ENCODE measurements at places on chromosomes 7 and 10.

- no peak for DNase-seq
Measured at GRCh38 chr7:69781412-69781846, 183.2 kb downstream of the AUTS2 start.

DNA sequence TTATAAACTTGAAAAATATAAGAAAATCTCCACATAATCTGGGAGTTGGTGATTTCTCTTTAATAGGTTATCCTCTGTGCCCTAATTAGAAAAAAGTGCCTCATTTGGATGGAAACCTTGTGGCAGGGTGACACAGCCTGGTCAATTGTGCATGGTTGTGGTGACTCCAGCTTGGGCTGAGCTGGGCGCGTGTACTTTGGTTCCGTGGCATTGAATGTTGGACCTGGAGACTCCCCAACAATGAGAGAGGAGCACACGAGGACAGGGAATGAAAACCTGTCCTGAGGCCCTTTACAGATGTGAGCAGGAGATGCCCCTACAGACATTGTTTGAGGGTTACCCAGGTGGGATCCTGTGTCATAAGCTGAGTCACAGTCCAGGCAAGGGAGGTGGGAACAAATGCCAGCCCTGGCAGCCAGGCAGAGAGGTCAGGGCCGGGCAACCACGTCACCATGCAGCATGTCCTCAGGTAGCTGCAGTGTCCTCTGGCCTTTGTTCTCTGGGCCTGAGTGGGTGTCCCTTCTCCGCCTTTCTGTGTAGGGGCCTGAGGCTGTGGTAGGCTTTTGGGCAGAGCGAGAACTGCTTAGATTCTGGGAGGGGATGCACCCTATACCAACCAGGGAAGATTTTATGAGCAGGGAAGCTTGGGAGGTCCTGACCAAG is 147.4 kb upstream of the TBX20 start:
- DNase-seq, result no peak

- DNase-seq, result no peak
Measured at GRCh38 chr7:144452064-144452463, 48.6 kb upstream of the NOBOX start.

GRCh38 chr10:103559776-103560175 is 66.3 kb downstream of the NEURL1 start:
- no peak for DNase-seq

GRCh38 chr10:116729243-116729642 is 13.1 kb downstream of the HSPA12A start:
- no peak for DNase-seq

GRCh38 chr10:126063353-126063791 is 167.0 kb downstream of the FANK1 start:
- DNase-seq, result no peak

- no peak for DNase-seq
Measured at GRCh38 chr10:117936141-117936540, 110.6 kb downstream of the RAB11FIP2 start.

GRCh38 chr7:139909379-139910050 is 80.5 kb downstream of the TBXAS1 start:
- DNase-seq, result no peak

DNA sequence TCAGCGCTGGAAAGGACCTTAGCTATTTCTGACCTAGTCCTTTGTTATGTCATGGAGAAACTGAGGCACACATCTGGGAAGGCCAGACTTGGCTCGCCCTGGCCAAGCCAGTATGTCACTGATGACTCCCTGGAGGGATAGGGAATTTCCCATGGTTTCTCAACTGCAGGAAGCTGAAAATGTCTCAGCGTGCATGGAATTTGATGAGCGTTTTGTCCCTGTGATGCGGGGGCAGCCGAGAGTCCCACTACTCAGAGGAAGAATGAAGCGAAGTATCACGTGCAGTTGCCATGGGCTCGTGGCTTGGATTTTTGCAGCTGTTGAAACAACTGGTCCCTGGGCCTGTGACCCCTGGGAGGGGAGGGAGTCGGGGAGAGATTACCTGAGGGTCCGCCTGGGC is 44.8 kb downstream of the CLIP2 start:
- no peak for DNase-seq

DNA sequence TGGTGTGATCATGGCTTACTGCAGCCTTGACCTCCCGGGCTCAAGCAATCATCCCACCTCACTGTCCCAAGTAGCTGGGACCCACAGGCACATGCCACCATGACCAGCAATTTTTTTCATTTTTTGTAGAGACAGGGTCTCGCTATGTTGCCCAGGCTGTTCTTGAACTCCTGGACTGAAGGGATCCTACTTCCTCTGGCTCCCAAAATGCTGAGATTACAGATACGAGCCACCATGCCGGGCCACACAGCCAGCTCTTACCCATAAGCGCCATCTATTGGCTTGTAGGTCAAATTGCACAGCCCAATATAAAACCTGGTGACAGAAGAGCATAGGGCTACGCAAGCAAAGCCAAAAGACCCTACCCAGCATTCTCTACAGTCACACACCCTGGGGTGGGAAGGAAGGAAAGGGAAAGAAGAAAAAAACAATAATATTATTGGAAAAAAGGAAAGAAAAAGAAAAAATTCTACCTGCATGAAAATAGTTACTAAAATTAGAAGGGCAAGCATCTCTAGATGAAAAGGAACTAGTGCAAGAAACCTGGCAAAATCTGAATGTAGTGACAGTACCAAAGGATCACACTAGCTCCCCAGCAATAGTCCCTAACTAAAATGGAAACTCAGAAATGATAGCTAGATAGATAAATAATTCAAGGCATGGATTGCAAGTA is 29.4 kb upstream of the AMPH start:
- DNase-seq, result peak; percentile 64

DNA sequence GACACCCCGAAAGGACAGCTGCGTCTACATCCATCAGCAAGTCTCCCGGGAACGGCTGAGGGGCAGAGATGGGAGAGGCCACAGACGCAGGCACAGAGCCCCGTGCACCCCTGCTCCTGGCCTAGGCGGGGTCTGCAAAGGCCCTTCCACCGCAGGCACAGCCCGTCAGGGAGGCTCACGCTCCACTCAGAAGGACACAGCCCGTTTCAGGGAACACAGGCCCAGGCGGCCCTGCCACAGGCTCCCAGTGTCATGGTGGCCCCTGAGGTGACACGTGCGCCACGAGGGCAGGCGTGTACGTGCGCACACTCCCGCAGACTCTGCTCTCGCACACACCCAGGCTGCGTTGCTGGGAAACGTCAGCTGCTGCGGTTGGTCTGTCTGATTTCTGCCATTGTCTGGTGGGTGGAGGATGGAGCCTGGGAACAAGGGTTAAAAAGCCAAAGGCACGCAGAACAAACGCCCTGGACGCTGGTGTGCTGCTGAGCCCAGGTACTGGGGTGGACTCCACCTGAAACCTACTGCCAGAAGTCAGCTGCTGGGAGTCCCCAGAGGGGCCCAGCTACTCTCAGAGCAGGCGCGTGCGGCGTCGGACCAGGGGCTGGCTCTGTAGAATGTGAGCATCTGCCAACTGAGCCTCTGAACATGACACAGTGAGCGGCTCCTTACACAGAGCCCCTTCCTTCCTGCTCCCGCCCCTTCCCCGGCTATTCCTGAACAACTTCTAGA is 13.1 kb downstream of the GPER1 start:
- no peak for DNase-seq

- no peak for DNase-seq
Measured at GRCh38 chr7:69908454-69908853, 310.2 kb downstream of the AUTS2 start.

GRCh38 chr10:61024151-61024855 is 80.3 kb upstream of the RHOBTB1 start:
- no peak for DNase-seq

DNA sequence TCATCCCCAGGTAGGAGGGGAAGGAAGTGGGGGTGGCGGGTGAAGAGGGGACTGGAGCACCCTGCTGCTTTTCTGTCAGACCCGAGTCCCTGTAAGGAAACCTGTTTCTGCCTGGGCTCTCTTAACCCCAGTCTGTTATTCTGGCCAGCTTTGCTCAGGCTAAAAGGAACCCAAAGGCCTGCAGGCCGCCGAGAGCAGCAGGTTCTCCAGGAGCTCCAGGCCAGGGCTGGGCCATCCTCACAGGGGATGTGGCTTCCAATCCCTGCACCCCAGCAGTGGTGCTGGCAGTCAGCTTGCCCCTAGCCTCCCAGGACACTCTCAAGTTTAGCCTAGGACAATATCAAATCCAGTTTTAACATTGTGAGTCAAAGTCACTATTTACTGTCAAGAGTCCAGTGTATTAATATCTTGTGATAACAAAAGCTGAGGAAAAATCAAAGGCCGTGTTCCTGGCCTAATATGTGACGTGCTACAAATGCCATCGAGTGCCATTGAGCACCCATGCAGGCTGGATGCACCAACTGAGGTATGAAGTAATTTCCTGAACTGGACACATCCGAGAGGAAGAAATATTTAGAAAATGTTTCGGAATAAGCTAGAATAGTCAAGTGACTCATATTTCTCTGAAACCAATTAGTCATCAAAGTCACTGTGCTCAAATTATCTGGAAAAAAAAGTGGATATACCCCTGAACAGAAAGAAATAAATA is 7.0 kb downstream of the PKD1L1 start:
- no peak for DNase-seq

DNA sequence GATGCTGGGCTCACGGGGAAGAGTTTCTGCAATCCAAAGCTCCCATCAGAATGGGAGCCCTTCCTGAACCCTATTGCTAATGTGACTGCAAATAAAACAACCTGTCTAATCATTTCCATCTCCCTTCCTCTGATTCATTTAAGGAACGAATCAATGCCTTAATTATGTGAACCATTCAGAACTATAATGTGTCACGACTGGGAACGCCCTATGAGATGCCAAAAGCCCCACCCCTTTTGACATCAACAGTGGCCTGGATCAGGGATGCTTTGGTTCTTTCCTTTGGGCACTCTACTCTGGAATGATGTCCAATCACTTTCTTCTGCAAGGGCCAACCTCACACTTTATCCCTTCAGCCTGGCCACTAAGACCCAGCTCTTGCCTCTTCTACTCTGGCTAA is 195.4 kb upstream of the AOAH start:
- DNase-seq, result no peak

- DNase-seq, result no peak
Measured at GRCh38 chr10:80462299-80462980, 8.3 kb downstream of the TSPAN14 start.

- no peak for DNase-seq
Measured at GRCh38 chr10:128739930-128740329, 613.7 kb upstream of the MKI67 start.

DNA sequence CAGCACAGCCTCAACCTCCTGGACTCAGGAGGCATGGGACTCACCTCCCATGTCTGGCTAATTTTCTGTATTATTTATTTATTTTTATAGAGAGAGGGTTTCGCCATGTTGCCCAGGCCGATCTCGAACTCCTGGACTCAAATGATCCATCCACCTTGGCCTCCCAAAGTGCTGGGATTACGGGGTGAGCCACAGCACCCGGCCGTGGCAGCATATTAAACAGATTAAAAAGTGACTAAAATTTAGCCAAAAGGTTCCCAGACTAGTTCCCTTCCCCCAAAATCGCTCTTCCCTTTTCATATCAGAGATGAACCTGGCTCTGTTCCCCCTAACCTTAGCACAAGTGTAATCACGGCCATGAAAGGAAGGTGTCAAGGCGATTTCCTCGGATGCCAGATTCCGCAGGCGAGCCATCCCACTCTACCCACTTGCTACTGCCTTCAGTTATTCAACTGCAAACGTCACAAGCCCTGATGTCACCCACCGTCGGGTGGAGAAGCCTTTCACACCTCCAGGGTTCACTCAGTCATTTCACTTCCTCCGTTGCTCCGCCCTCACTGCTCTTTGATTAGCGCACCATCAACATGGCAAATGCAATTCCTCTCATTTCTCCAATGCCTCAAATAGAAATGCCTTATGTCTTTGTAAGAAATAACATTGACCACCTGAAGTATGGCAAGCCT is 104.7 kb upstream of the RHEB start:
- no peak for DNase-seq

DNA sequence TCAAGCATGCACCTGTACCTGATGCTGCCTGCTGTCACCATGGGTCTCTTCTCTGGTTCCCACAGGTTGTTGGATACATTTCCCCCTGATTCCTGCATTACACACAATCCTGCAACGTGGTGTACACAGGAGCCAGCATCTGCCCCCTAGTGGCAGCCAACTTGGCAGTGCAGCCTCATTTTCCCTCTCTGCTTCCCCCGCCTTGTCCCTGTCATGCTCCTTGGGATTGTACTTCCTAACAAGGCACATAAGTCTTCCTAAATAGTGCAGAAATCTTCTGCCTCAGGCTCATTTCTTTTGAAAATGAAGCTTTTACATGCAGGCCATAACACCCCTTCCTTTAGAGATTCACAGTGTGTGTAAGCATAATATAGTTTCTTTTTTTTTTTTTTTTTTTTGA is 387.5 kb downstream of the CCSER2 start:
- DNase-seq, result peak; percentile 45

DNA sequence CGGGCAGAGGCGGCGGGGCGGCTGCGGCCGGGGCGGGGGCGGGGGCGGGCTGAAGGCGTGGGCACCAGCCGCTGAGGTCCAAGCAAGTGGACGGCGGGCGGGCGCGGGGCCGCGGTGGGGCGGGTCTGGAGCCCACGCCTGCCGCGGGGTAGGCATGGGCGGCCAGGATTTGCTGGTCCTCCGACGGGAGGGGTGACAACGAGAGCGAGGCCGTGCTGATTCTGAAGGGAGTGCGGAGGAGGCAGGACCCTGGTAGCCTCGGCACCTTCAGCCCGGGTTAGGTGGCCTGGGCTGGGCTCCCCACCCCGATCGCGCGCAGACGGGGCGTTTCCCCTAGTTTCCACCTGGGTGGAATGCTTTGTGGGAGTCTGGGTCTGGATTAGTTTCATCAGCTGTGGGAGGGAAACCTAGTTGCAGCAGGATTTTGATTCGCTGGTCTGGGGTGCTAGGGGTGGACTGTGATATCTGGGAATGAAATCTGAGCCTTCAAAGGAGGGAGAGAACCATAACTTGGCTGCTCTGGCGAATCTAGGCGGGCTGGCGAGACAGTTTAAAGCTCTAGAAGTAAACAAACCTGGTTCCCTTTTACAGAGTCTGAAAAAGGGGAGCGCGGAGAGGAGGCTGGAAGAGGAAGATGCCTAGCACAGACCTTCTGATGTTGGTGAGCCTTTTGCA is 609 bp downstream of the SGPL1 start:
- DNase-seq, result peak; percentile 28

DNA sequence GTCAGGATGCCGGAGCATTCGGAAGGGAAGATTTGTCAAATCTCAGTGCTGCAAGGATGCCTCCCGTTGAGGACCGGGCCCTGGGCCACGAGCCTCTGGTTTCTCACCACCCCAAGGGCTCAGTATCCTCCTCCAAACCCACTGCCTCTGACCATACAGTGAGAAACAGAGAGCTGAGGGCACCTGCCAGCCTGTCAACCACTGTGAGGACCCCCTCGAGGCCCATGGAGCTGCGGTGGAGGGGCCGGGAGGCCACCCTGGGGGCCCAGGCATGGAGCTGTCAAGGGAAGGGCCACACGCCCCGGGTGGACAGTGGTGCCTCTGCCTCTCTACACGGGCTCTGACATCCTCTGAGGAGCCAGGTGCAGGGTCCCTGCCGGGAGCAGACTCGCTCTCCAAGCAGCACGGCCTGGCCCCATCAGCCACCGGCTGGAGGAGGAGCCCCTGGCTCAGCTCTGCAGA is 248.0 kb upstream of the TCERG1L start:
- no peak for DNase-seq

GRCh38 chr7:47402941-47403866 is 178.7 kb downstream of the TNS3 start:
- no peak for DNase-seq

- no peak for DNase-seq
Measured at GRCh38 chr7:124130-124949, 68.0 kb upstream of the FAM20C start.

Data from NAMALWA (cell line).